ENCODE measurements at places on chromosomes 16 and 17. TPM values are rescaled to one million over a fixed set of nuclear protein-coding genes. Genes with fewer than 3 reads are reported as not detected.
A peak's percentile ranks its signal among the peaks of the same experiment; 100 is the strongest.

- no peak for DNase-seq
Observed at GRCh38 chr16:25941800-25942499, 250.2 kb downstream of the HS3ST4 start.

- no peak for DNase-seq
Observed at GRCh38 chr16:2206780-2207433, 1.7 kb downstream of the MLST8 start.

GRCh38 chr16:4115209-4115948 is 863 bp downstream of the ADCY9 start:
- DNase-seq = peak; percentile 41

The RNF112 gene
- total RNA-seq = 1.3 TPM

- no peak for DNase-seq
Observed at GRCh38 chr16:78906135-78906534, 694.4 kb downstream of the MAF start.

- DNase-seq = no peak
Observed at GRCh38 chr17:62818526-62818925, 10.4 kb upstream of the MARCHF10 start.

DNA sequence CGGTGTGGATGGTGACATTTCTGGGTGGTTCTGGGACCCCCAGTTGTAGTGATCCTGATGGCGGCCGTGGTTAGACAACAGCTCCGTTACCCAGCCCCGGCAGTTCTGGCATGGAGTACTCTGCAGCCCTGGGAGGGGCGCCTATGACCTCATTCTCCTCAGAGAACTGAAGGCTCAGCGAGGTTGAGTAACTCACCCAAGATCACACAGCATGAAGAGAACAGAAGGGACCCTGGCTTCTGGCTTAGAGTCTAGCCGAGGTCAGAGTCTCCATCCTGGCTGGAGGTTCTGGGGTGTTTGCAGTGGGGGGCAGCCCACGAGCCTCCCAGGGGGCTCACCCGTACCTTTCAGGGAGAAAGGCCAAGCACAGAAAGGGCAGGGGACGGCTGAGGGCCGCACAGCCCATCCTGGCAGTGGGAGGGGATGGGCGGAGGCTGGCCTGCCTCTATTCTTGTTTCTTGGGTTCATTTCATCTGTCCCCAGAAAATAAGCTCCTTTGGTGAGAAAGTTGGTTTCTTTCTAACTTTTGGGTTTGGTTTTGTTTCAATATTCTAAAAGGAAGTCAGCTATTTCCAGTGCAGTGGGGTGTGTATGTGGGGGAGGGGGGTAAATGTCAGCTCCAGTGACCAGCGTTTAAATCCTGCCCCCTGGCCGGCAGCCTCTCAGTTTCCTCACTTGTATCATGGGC is 13.2 kb downstream of the ZFPM1 start:
- DNase-seq = no peak

The GPRC5C gene
- total RNA-seq = 207 TPM

GRCh38 chr16:48441863-48442279 is 56.7 kb upstream of the SIAH1 start:
- no peak for DNase-seq

DNA sequence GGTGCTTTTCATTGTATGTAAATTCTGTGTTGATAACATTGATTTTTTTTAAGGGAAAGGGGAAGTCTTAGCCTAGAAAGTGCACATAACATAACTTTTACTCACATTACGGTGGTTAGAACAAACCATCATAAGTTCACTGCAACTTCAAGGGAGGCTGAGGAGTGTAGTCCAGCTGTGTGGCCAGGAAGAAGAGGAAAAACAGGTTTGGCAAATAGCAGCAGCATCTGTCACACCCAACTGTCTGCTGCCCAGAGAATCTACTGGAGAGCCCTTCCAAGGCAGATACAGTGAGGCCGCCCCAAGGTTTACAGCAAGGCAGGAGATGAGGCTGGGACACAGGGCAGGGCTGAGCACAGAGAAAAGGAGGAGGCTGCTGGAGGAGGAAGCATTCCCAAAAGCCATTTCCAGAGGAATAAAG is 60.6 kb downstream of the AIPL1 start:
- DNase-seq = no peak

DNA sequence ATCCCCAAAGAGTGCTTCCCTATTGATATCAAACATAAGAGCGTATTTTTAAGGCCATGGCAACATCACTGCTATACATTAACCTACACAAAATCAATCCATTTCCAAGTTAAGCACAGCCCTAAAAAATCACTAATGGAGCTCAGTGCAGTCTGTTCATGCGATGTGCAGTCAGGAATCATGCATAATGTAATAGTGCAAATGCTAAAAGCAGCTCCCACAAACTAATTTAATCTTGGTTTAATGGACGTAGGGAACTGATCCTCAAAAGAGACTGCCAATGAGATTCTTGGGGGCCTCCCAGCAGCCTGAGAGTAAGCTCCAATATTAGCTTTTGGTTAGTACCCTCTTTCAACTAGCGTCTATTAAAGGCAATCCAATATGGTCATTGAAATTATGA is 245.9 kb downstream of the TOX3 start:
- no peak for DNase-seq
